Stimulated activated naive CD4-positive, alpha-beta T cell (primary cell): ENCODE measurements at places on chromosomes 16 and 17.

DNA sequence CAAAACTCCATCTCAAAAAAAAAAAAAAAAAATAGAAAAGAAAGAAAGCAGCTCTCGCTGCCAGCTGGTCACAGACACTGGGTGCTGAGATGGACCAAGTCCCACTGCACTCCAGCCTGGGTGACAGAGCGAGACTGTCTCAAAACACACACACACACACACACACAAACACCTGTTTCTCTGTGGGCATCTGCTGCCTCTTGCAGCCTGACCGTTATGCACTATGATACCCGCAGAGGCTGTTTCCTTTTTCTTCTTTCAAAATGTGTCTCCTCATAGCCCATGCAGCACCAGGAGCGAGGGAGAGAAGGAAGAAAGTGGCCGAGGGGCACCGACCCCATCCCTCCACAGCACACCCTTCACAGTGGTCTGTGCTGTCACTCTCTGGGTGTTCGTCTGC is 36.9 kb upstream of the KLHDC4 start:
- no peak for DNase-seq

- peak; percentile 22 for DNase-seq
Observed at GRCh38 chr17:16491131-16491702, 776 bp downstream of the LRRC75A start.

- DNase-seq, result no peak
Observed at GRCh38 chr16:63216696-63217423, 1180.6 kb upstream of the CDH8 start.

DNA sequence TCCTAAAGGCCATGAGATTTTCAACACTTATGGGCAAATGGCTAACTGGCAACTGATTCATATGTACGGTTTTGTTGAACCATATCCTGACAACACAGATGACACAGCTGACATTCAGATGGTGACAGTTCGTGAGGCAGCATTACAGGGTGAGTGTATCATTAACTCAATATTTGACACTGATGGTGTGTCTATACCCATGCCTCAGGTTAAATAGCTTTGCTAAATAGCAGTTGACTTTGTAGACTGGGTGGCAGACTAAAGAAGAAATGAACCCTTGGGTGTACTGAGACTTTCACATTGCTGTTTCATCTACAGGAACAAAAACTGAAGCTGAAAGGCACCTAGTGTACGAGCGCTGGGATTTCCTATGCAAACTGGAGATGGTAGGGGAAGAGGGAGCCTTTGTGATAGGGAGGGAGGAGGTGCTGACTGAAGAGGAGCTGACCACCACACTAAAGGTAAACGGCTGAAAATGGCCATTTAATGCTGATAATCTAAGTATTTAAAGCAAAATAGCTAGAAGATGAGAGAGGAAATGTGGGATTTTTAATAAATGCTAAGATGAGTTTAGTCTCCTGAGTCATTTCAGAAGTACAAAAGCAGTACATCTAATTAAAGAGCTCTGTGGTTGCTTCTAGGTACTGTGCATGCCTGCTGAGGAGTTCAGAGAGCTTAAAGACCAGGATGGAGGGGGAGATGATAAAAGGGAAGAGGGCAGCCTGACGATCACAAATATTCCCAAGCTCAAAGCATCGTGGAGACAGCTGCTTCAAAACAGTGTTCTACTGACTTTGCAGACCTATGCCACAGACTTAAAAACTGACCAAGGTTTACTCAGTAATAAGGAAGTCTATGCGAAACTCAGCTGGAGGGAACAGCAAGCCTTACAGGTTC is 3.0 kb downstream of the SETD6 start:
- DNase-seq, result no peak

DNA sequence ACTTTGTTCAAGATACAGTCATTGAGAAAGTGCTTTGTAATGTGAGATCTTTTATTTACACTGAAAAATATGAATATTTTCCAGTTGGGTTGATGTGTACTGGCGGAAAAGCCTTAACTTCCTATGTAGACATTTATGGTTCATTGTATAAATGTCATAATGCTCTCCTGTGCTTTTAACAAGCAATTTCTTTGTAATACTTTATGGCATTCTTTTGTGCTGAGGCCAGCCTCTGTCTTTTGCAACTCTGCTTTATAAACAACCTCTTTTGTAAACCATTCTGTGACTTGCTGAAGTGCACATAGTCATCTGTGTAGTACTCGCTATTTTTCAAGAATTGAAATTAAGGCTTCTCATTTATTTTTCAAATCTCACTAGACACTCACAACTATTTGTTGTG is 291.2 kb downstream of the CDH11 start:
- no peak for DNase-seq

DNA sequence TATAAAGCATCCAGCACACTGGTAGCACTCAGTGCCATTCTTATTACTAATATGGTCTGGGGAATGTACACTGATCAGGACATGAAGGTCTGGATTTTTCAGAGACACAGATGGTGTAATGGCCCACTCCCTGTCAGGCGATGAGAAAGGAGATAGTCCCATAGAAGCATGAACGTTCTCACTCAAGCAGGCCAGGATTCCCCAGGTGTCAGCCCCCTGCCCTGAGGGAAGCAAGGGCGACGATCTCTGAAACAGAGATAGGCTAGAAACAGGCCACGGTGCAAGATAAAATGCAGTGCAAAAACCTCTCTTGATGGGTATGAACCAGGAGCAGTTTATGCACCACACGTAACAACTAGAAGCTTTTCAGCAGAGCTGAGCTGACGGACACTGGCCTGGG is 10.6 kb downstream of the PRPSAP1 start:
- no peak for DNase-seq

DNA sequence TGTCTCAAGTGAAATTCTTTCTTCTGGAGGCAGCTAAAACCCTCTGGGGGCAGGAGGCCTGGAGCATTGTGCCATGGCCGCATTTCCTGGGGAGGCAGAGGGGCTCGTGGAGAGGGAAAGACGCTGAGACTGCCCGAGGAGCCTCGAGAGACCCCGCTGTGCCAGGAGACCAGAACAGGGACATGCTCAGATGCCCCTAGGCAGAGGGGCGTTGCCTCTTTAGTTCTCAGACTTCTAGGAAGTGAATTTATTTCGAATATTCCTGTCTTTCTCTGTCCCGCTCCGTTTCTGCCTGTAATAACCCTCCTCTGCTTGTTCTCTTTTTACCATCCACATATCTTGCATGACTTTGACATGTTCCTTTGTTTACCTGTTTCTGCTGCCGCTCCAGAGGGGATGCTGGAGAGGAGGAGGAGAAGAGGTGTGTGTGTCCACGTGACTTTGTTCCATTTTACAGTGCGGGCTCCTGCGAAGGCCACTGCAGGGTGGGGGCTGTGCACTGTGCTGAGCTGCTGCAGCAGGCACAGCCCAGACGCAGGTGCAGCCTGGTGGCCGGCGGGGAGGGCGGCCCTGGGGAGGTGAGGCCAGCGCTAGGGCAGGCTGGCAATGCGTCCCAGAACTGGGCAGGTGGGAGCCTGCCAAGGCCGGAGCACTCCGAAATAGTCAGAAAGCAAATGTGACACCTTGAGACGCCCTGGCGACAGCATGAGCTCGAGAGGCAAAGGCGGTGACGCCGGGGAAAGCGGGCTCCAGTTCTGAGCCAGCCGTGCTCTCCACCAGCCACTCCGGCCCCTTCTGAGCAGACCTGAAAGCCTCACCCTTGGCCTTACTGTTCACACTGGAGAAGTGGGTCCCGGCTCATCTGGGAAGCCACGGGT is 29.9 kb downstream of the CIBAR2 start:
- DNase-seq, result no peak

- peak; percentile 56 for DNase-seq
Observed at GRCh38 chr16:72787514-72788268, 260.2 kb downstream of the ZFHX3 start.

GRCh38 chr17:44529864-44530263 is 26.7 kb upstream of the GPATCH8 start:
- no peak for DNase-seq

DNA sequence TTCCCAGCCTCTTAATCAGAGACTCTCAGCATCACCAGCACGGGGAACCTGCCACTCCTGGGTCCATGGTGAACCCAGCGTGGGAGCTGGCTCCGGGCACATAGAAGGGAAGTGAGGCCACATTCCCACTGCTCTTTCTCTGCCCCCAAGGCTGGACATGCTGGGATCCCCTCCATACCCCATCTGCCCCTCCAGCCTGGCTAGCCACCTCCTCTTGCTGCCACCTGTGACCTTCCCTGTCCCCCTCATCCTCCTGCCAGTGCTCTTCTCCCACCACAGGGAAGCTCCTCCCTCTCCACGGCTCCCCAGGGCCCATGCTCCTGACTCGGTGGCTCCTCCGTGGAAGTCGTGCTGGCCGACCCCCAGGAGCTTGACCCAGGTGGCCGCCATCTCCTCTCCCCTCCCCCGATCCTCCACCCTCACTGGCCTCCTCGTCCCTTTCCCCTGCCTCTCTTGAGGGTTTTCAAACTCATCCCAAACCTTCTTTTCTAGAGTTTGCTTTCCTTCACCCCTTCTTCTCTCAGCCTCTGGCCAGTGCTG is 139.1 kb upstream of the CHMP6 start:
- no peak for DNase-seq

- DNase-seq, result no peak
Observed at GRCh38 chr17:38339891-38340290, 3.9 kb downstream of the GPR179 start.

DNA sequence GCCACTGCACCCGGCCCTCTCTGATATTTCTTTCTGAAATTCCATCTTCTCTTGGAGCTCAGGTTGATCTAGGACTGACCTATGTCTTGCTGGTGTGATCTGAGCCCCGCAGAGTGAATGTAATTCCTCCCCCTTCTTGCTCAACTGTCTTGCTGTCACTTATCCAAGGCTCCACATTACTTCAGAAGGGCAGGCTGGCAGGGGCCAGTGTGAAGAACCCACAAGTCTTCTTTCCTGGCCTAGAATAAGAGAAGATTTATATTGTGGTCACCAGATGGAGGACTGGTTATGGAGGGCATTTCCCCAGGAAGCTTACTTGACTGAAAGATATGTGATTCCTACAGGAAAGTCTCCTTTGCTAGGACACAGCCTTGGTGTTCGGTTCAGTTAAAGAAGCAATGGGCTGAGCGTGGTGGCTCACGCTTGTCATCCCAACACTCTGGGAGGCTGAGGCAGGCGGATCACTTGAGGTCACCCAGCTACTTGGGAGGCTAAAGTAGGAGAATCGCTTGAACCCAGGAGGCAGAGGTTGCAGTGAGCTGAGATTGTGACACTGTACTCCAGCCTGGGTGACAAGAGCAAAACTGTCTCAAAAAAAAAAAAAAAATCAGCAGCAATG is 13.4 kb downstream of the ITGAL start:
- DNase-seq, result no peak

- DNase-seq, result no peak
Observed at GRCh38 chr16:60811657-60812056, 1224.6 kb downstream of the CDH8 start.
